ENCODE measurements at places on chromosomes 7 and 10.
A peak's percentile ranks its signal among the peaks of the same experiment; 100 is the strongest.

- DNase-seq = no peak
- no peaks in the 10 kb centered on the region for H3K4me1 ChIP-seq
- no peak overlapping the region for H3K4me3 ChIP-seq
Observed at GRCh38 chr7:84294847-84295455, 100.4 kb upstream of the SEMA3A start.

- DNase-seq = no peak
- no peak overlapping the region for H3K27ac ChIP-seq
- peaks cover 5% of the 10 kb centered on the region for H3K36me3 ChIP-seq
- no peak overlapping the region for H3K4me3 ChIP-seq
Observed at GRCh38 chr7:135509589-135509838, 388 bp downstream of the CNOT4 start.

- DNase-seq = no peak
- no peaks in the 10 kb centered on the region for H3K4me1 ChIP-seq
- no peaks in the 10 kb centered on the region for H3K36me3 ChIP-seq
- no peaks in the 10 kb centered on the region for H3K27me3 ChIP-seq
- no peak overlapping the region for H3K4me3 ChIP-seq
Observed at GRCh38 chr7:7912937-7913336, 55.7 kb upstream of the GLCCI1 start.

GRCh38 chr7:75050501-75050900 lies 23.1 kb downstream of the RCC1L start:
- peaks cover 40% of the 10 kb centered on the region for H3K36me3 ChIP-seq
- H3K4me1 ChIP-seq = no peaks in the 10 kb centered on the region
- DNase-seq = no peak

- no peak for DNase-seq
- no peak overlapping the region for H3K27ac ChIP-seq
- no peaks in the 10 kb centered on the region for H3K27me3 ChIP-seq
- no peak overlapping the region for H3K4me3 ChIP-seq
- H3K4me1 ChIP-seq = peaks cover 32% of the 10 kb centered on the region
Observed at GRCh38 chr7:37081436-37081835, 357.1 kb upstream of the AOAH start.

- no peak overlapping the region for H3K27ac ChIP-seq
- DNase-seq = no peak
- peaks cover 21% of the 10 kb centered on the region for H3K4me1 ChIP-seq
- no peaks in the 10 kb centered on the region for H3K36me3 ChIP-seq
Observed at GRCh38 chr7:128424686-128425275, 15.0 kb upstream of the IMPDH1 start.

DNA sequence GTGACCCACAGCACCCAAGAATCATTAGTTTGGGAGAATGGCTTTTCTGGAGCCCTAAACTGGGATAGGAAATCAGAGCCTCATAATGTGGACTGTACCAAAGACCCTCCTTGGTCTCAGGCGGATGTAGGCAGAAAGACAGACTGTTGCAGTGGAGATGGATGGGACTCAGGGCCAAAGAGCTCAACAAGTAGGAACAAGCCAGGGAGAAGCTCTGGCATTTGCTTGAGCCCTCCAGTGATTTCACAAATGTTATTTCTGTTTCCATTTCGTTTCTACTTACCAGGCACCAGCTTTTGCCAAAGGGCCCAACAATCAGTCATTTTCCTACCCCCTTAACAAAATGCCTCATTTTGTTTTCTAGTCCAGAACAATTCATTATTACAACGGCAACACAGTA lies 762.7 kb downstream of the KCNMA1 start:
- H3K4me1 ChIP-seq = no peaks in the 10 kb centered on the region
- DNase-seq = no peak
- no peaks in the 10 kb centered on the region for H3K27me3 ChIP-seq
- H3K36me3 ChIP-seq = no peaks in the 10 kb centered on the region
- H3K4me3 ChIP-seq = no peak overlapping the region
- no peak overlapping the region for H3K27ac ChIP-seq

DNA sequence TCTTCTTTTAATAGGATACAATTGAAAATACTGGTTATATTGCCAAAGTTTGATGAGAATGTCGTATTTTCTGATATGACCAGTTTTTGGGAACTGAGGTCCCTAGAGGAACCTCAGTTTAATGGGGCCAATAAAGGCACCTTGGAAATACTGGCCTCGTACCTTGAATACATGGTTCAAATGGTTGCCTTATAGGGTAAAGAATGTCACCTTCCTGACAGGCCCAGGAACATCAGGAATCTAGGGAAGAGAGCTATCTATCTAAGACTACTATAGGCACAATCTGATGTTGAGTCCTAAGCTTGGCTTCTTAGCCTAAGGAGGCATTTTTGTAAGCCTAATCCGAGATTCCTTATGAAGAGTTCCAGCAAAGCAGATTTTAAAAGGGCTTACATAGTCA lies 9.3 kb downstream of the SHTN1 start:
- H3K4me1 ChIP-seq = no peaks in the 10 kb centered on the region
- no peaks in the 10 kb centered on the region for H3K36me3 ChIP-seq
- no peak overlapping the region for H3K4me3 ChIP-seq
- peaks cover 4% of the 10 kb centered on the region for H3K27me3 ChIP-seq
- DNase-seq = no peak

GRCh38 chr7:155533827-155534690 lies 12.3 kb downstream of the CNPY1 start:
- DNase-seq = peak; percentile 72
- peaks cover 69% of the 10 kb centered on the region for H3K27me3 ChIP-seq
- H3K36me3 ChIP-seq = no peaks in the 10 kb centered on the region
- no peak overlapping the region for H3K27ac ChIP-seq

DNA sequence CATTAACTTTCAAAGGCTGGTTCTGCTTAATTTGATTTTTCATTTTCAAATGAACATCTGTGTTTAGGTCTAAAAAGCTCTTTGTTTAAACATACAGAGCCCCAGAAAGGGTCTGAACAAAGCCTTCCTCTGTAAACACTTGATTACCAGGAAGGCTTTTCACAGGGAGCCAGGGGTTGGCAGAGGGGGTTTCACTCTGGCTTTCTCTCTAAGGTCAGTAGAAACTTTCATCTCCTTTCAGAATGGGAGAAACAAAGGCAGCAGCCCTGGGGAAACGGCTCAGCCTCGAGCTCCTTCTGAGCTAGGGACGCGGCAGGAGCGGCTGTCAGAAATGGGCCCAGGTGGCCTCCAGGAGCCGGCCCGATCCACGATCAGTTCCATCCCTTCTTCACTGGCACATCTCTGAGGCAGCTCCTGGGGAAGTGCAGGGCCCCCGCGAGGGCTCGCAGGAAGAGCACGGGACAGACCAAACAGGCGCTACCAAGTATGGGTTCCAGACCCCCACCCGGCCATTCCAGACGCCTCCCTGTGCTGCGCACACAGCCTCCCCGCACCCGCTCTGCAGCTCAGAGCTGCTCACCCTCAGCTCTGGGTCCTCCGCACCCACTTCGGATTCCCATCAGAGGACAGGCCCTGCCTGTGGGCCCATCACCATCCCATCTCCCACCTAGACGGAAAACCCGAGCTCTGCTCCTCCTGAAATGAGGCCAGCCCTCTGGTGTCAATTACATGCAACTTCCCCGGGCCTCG lies 124.1 kb downstream of the MAD1L1 start:
- no peak overlapping the region for H3K4me3 ChIP-seq
- no peak overlapping the region for H3K27ac ChIP-seq
- no peak for DNase-seq
- peaks cover 25% of the 10 kb centered on the region for H3K4me1 ChIP-seq
- H3K36me3 ChIP-seq = peaks cover 3% of the 10 kb centered on the region

DNA sequence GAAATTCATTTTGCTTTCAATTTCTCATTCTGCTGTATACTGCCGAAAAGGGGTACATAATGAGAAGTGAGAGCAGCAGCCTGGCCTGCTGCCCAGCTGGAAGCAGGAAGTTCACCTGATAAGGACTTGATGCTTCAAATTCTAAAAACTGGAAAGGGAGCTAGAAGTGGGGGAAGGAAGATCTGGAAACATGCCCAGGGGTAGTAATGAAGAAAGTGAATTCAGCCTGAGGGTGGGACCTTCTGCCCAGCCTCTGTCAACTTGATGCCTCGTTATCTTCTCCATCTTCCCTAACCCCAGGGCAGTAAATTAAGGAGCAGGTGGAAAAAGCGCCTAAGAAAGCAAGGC lies 69.4 kb downstream of the ARMH3 start:
- H3K36me3 ChIP-seq = peaks cover 34% of the 10 kb centered on the region
- DNase-seq = no peak
- no peak overlapping the region for H3K27ac ChIP-seq
- peaks cover 4% of the 10 kb centered on the region for H3K4me1 ChIP-seq

DNA sequence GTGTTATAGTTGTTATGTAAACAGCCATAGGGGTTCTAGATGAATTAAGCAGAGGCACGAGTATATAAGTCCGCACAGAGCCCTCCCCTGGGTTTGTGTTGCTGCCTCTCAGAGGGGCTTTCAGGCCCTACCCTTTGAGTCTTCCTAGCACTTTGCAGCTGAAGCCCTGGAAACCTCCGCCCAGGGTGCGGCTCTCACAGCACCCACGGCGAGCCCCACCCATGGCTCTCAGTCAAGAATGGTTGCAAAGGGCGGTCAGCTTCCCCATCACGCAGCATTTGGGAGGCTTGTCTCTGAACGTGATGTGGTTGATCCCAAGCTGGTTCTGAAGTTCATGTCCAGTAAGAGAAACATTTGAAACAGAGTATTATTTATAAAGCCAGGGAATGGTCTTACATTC lies 18.8 kb upstream of the INSIG1 start:
- DNase-seq = no peak
- peaks cover 32% of the 10 kb centered on the region for H3K4me1 ChIP-seq
- H3K27ac ChIP-seq = no peak overlapping the region
- H3K27me3 ChIP-seq = peaks cover 15% of the 10 kb centered on the region
- no peak overlapping the region for H3K4me3 ChIP-seq
- no peaks in the 10 kb centered on the region for H3K36me3 ChIP-seq

DNA sequence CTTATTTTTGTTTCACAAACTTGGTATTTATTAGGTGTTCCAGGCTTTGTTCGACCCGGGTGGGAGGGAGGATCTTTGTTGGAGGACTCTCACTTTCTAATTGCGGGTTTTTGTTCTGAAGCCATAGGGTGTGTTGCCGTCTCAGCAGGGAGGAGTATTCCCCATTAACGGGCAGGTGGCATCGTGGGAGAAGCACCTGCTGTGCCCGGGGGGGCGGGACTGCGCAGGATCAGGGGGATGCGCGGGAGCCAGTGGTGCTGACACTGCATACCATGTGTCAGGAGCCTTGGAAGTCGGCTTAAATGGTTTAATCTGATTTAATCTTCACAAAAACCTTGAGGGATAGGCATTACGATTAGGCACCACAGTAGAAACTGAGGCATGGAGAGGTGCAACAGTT lies 113.0 kb downstream of the MGMT start:
- H3K36me3 ChIP-seq = no peaks in the 10 kb centered on the region
- DNase-seq = no peak
- H3K27me3 ChIP-seq = no peaks in the 10 kb centered on the region
- no peak overlapping the region for H3K27ac ChIP-seq
- no peak overlapping the region for H3K4me3 ChIP-seq

- H3K27me3 ChIP-seq = peaks cover 8% of the 10 kb centered on the region
- no peak overlapping the region for H3K27ac ChIP-seq
- no peaks in the 10 kb centered on the region for H3K36me3 ChIP-seq
- H3K4me3 ChIP-seq = no peak overlapping the region
Observed at GRCh38 chr10:86944471-86944870, 12.9 kb downstream of the MMRN2 start.

DNA sequence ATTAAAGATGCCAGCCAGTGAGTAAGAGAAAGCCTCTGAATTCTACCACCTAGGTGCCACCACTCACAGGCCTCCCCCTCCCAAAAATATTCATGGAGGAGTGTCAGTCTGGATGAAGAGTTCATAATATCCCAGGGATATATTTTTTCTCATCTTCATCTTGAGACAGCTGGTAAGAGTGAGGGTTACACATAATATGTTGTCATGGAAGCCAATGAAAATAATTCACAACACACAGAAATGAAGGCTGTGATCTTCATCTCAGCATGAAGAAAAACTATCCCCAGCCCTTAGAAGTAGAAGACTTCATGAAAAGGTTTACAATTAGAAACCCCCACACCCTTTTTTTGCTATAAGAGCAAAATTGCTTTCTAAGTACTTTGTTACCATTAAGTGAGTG lies 175.6 kb downstream of the DNAH11 start:
- H3K27ac ChIP-seq = no peak overlapping the region
- peaks cover 1% of the 10 kb centered on the region for H3K27me3 ChIP-seq
- H3K4me3 ChIP-seq = no peak overlapping the region
- DNase-seq = no peak
- no peaks in the 10 kb centered on the region for H3K4me1 ChIP-seq

GRCh38 chr10:7337431-7338171 lies 73.2 kb downstream of the SFMBT2 start:
- peaks cover 33% of the 10 kb centered on the region for H3K36me3 ChIP-seq
- peak overlapping the region; percentile 52 for H3K27ac ChIP-seq
- DNase-seq = no peak
- H3K27me3 ChIP-seq = no peaks in the 10 kb centered on the region
- no peak overlapping the region for H3K4me3 ChIP-seq

DNA sequence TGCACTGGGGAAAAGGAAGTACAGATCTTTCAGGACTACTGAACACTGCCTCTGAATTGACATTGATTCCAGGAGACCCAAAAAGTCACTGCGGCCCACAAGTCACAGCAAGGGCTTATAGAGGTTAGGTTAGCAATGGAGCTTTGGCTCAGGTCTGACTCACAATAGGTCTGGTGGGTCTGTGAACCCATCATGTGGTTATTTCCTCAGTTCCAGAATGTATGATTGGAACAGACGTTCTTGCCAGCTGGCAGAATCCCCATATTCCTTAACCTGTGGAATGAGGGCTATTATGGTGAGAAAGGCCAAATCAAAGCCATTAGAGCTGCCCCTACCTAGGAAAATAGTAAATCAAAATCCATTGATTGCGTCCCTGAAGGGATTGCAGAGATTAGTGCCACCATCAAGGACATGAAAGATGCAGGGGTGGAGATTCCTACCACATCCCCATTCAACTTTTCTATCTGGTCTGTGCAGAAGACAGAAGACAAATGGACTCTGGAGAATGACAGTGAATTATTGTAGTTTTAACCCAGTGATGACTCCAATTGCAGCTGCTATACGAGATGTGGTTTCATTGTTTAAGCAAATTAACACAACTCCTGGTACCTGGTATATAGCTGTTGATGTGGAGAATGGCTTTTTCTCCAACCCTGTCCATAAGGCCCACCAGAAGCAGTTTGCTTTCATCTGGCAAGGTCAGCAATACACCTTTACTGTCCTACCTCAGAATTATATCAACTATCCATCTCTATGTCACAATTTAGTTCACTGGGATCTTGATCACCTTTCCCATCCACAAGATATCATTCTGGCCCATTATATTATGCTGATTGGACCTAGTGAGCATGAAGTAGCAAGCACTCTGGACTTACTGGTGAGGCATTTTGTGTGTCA lies 44.5 kb upstream of the PIK3CG start:
- H3K27me3 ChIP-seq = no peaks in the 10 kb centered on the region
- DNase-seq = no peak
- no peaks in the 10 kb centered on the region for H3K4me1 ChIP-seq
- H3K36me3 ChIP-seq = no peaks in the 10 kb centered on the region
- H3K4me3 ChIP-seq = no peak overlapping the region
- H3K27ac ChIP-seq = no peak overlapping the region

GRCh38 chr10:36534471-36535002 lies 590.9 kb upstream of the ANKRD30A start:
- H3K4me1 ChIP-seq = no peaks in the 10 kb centered on the region
- no peak overlapping the region for H3K27ac ChIP-seq
- no peaks in the 10 kb centered on the region for H3K36me3 ChIP-seq
- DNase-seq = no peak
- H3K27me3 ChIP-seq = no peaks in the 10 kb centered on the region
- no peak overlapping the region for H3K4me3 ChIP-seq
